ENCODE measurements at places on chromosomes 11 and 22.

- DNase-seq = no peak
Measured at GRCh38 chr22:39748877-39749276, 144.7 kb downstream of the ENTHD1 start.

- DNase-seq = no peak
Measured at GRCh38 chr22:50528682-50529415, 963 bp downstream of the TYMP start.

DNA sequence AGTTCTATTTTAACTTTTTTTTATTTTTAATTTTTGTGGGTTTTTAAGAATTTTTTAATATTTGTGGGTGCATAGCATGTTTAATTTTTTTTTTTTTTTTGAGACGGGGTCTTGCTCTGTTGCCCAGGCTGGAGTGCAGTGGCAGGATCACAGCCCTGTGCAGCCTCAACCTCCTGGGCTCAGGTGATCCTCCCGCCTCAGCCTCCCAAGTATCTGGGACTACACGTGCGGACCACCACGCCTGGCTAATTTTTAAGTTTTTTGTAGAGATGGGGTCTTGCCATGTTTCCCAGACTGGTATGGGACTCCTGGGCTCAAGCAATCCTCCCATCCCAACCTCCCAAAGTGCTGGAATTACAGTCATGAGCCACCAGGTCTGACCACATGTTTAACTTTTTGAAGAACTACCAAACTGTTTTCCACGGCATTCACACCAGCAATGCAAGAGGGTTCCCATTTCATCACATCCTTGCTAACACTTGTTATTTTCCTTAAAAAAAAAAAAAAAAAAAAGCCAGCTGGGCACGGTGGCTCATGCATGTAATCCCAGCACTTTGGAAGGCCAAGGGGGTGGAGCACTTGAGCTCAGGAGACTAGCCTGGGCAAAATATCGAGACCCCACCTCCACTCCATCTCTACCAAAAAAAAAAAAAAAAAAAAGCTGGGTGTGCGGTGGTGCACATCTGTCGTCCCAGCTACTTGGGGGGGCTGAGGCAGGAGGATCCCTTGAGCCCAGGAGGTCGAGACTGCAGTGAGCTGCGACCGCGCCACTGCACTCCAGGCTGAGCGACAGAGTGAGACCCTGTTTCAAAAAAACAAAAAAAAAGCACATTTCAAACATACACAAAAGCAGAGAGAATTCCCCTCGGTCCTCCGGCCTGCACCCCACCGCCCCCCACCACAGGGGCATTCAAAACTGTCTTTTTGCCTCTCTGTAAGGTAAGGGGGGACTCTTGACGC, 16.7 kb upstream of the TXNRD2 start:
- DNase-seq = no peak

- no peak for DNase-seq
Measured at GRCh38 chr11:134951305-134951700, 539.3 kb upstream of the B3GAT1 start.

DNA sequence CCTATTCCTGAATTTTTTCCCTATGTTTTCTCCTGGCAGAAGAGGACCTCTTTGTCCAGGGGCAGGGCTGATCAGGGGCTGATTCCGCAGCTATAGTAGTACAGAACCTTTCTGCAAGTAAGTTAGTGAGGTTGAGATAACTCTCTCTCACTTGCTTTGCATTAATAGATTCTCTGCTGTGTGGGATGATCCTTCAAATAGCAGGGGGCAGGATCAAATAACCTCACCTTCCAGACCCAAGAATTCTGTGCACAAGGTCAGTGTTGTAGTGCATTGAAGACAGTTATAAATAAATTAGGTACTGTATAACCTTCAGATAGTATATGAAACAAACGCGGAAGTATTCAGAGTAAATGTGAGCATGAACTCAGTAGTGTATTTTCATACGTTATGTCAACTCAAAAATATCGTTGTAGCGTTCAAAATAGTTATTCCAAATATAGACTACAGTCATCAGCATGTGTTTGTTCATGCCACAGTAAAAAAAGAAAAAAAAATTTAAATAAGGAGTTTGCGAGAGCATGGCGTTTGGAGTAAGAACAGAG, 278 bp downstream of the MMP26 start:
- no peak for DNase-seq

Data from stimulated activated CD4-positive, alpha-beta T cell treated with anti-CD3 and anti-CD28 coated beads, Interleukin-1b, Interleukin-23, amount 100 ng/mL, for 1 hour (primary cell).